ENCODE measurements at places on chromosomes 12 and 14.

DNA sequence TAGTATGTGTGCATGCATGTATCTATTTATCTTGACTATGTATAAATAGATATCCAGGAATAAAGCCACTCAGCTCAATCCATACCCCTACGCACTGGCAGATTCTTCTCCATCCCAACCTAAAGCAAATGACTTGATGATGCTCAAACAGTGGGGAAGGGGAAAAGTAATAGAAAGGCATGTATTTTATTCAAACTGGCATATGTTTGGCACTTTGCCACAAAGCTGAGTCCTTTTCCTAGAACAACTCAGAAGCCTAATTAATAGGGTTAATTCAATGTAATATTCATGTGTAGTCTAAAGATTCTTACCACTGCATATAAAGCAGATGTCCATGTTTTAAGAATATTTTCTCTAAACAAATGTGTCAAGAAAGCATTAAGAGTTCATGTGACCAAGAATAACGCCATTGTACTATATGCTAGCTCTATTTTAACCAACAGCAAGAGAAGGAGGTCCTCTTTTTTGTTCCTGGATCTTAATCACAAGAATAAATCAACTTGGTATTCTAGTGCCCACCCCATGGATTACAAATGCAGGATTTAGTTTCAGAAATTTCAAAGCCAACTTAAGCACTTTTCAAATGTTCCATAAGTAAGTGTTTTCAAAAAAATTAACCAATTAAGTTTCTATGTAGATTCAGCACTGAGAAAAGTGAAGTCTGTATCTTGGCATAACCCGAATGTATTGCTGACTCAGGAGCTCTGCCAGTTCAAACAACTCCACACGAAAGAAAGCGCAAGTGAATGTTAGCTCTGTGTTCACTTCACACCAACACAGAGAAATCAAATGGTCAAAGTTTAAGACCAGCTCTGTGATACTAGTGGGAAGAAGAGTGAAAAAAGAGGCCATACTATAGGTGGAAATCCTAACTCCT lies 233.6 kb downstream of the MED13L start:
- DNase-seq = no peak

DNA sequence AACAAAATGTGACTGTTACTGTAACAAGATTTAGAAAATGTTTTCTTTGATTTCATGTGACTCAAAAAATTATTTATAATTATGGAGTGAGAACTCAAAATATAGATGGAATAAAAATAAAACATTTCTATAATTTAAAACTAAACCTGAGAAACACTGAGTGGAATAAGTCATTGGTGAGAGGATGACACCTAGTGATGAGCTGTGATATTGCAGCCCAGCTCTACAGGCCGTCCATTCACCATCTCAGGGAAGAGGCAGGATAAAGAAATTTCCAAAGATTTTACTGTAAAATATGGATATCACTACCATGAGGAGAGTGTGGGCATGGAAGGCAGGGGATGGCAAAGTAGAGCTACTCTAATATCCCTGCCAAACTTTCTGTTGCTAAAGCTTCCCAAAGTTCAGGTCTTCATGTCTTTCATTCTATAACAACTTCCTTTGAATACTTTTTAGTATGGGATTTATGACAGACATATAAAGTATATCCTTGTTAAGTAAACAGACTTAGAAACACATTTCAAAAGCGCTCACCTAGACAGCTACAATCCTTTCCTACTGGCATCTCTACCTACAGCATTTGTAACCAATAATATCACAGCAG lies 308.0 kb downstream of the ITPR2 start:
- DNase-seq = no peak

DNA sequence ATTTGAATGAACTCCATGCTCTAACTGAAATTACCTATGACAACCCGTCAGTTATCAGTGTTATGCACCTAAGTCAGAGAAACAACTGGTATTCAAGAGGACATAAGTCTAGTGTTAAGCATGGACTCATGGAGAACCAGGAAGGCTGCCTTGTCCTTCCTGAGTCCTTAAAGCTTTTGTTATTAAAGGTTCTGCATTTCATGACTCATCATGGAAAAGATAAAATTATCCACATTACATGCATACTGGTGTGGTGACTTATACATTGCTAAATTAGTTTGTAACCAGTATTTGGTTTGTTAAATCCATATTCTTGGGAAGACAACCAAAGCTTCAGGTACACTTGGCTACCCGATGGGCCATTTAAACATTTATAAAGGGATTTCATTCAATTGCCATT lies 6.5 kb upstream of the OR4E1 start:
- DNase-seq = no peak

DNA sequence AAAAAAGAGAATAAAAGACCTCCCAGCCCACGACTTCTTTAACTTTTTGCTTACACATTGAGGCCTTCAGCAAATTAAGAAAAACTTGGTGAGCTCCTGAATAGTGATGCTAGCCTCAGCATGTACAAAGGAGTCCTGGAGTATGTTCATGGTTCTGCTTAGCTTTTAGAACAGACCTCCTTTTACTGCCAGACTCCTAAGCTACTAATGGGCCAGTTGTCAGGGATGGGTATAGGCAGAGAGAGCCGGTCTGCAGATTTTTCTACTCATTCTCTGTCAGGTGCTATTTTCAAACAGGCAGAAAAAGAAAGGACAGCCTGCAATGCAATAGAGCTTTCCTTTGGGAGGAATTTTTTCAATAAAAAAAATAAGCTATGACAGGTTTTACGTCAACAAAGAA lies 81.9 kb upstream of the REP15 start:
- DNase-seq = no peak

DNA sequence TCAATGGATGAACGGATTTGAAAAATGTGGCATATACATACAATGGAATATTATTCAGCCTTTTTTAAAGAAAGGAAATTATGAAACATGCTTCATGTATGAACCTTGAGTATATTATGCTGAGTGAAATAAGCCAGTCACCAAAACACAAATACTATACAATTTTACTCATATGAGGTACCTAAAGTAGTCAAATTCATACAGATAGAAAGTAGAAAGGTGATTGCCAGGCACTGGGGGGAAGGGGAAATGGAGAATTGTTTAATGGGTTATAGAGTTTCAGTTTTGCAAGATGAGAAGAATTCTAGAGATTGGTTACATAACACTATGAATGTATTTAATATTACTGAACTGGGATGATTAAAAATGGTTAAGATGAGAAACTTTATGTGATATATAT lies 171.4 kb downstream of the TMTC3 start:
- DNase-seq = no peak
